ENCODE measurements at places on chromosomes 3 and 15.

GRCh38 chr3:22684739-22685138, 518.4 kb upstream of the UBE2E2 start:
- no peaks in the 10 kb centered on the region for H3K4me1 ChIP-seq
- H3K36me3 ChIP-seq: no peaks in the 10 kb centered on the region
- no peak overlapping the region for H3K4me3 ChIP-seq

DNA sequence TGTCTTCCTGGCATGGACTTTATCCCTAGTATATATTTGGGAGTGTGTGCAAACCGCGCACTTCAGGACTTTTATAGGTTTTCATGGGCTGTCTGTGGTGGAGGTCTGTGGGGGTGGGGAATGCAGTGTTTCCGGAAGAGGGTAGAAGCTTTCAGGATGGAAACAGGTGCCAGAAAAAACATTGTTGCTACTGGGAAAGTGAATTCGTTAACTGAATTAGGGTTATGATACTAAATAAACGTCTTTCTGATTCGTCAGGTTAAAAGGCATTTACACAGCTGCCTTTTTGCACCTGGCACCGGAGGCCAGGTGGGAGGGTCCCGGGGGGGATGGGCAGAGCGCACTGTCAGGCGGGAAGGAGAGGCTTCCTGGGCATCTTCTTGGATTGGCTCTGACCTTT, 62.1 kb downstream of the SLCO3A1 start:
- H3K4me1 ChIP-seq: no peaks in the 10 kb centered on the region
- H3K4me3 ChIP-seq: no peak overlapping the region
- H3K27me3 ChIP-seq: no peaks in the 10 kb centered on the region
- no peak for DNase-seq
- no peak overlapping the region for H3K27ac ChIP-seq

GRCh38 chr3:188220097-188220788, 66.3 kb downstream of the LPP start:
- H3K36me3 ChIP-seq: no peaks in the 10 kb centered on the region
- H3K27me3 ChIP-seq: no peaks in the 10 kb centered on the region
- DNase-seq: no peak
- no peaks in the 10 kb centered on the region for H3K4me1 ChIP-seq
- no peak overlapping the region for H3K27ac ChIP-seq

DNA sequence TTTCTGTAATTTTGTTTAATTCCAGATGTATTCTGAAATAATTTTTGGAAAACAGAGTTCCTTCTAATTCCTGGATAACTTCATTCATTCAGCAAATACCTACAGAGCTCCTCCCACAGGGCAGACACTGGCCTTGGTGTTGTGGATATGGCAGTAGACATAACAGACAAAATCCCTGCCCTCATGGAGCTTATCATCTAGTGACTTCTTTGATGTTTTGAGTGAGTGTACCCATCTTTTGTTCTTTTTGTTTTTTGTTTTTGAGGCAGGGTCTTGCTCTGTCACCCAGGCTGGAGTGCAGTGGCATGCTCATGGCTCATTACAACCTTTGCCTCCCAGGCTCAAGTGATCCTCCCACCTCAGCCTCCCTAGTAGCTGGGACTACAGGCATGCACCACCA, 21.1 kb downstream of the DET1 start:
- H3K27ac ChIP-seq: no peak overlapping the region
- no peaks in the 10 kb centered on the region for H3K4me1 ChIP-seq
- no peaks in the 10 kb centered on the region for H3K27me3 ChIP-seq

GRCh38 chr3:72070005-72070404, 285.1 kb upstream of the PROK2 start:
- H3K4me3 ChIP-seq: no peak overlapping the region
- no peak overlapping the region for H3K27ac ChIP-seq
- no peaks in the 10 kb centered on the region for H3K36me3 ChIP-seq
- H3K27me3 ChIP-seq: no peaks in the 10 kb centered on the region
- no peaks in the 10 kb centered on the region for H3K4me1 ChIP-seq

DNA sequence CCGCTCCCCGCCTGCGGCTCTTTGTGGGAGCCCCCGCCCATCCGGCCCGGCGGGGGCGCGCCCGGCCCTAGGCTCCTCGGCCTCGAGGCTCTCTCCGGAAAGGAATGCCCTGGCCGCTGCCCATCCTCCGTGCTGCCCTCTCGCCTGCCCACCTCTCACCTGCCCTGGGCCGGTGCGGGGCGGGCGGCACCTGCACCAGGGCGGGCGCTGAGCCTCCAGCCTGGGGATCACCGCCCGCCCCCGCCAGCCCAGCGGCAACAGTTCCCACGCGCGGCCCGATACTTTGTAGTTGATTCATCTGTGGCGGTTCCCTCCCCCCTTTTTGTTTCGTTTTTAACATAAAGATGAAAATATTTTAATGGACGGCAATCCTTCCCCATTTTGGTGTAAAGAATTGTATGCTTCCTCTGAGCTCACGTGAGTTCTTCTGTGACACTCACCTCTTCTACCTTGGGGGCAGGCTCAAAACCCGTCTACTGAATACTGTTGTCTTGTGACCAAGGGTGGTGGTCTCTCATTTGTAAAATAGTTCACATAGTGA, 1.9 kb downstream of the KLF13 start:
- no peaks in the 10 kb centered on the region for H3K36me3 ChIP-seq
- no peak for DNase-seq
- no peaks in the 10 kb centered on the region for H3K27me3 ChIP-seq
- H3K4me1 ChIP-seq: peaks cover 43% of the 10 kb centered on the region
- H3K27ac ChIP-seq: peak overlapping the region; percentile 91
- peak overlapping the region; percentile 72 for H3K4me3 ChIP-seq

DNA sequence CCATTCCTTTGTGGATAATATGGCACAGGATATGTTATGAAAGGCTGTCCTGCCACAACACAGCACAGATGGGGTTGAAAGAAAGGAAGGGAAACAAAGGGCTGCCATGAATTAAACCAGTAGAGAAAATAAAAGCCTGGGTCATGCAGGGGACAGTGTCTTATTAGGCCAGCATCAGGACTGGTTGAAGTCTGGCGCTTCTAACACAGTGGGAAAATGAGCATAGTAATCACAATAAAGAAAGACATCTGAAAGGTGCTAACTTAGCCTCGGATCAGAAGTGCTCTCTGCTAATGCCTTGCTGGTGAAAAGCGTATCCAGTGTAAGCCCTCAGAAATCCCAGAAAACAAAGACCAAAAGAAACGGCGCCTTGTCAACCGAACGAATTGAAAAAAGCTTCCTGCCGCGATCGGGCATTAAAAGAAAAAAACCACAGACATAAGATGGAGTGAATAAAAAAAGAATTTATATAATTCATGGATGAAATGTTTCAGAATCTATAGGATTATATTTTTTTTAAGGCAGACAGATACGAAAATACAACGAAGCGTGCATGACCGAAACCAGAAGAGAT, 566 bp upstream of the MKRN3 start:
- H3K36me3 ChIP-seq: no peaks in the 10 kb centered on the region
- no peak overlapping the region for H3K4me3 ChIP-seq
- no peaks in the 10 kb centered on the region for H3K27me3 ChIP-seq
- DNase-seq: no peak

GRCh38 chr3:181741417-181741816, 29.7 kb downstream of the SOX2 start:
- peaks cover 2% of the 10 kb centered on the region for H3K4me1 ChIP-seq
- H3K36me3 ChIP-seq: no peaks in the 10 kb centered on the region
- no peak for DNase-seq
- no peak overlapping the region for H3K4me3 ChIP-seq
- no peaks in the 10 kb centered on the region for H3K27me3 ChIP-seq

DNA sequence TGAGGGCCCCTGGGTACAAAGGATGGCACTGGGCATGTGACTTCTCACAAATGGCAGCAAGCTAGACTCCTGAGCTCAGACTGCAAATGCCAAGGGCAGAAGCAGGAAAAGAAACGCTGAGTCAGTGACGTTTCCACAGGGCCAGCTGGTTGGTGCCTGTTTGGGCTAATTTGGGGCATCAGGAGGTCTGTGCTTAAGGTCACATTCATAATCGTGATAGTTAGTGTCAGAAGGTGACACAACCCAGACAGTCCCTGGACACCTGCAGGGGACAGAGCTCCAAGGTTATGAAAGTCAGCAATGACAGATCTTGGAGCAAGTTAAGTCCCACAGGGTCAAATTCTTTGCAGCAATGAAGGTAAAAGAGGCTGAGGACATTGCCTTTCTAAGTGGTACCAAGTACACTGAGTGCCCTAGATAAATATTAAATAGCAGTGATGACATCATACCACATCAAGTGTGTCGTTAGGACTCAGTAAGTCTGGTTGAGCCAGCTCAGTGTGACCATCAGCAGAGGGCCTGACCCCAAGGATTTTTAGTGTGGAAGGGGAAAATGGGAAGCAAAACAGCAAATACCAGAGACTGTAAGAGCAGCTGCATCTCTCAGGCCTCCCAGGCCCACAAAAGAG, 556.9 kb upstream of the CFAP20DC start:
- no peak for DNase-seq
- no peaks in the 10 kb centered on the region for H3K4me1 ChIP-seq
- H3K27me3 ChIP-seq: no peaks in the 10 kb centered on the region
- H3K36me3 ChIP-seq: no peaks in the 10 kb centered on the region
- H3K4me3 ChIP-seq: no peak overlapping the region

GRCh38 chr3:46892285-46893145, 15.0 kb downstream of the PTH1R start:
- no peaks in the 10 kb centered on the region for H3K36me3 ChIP-seq
- DNase-seq: no peak
- H3K27me3 ChIP-seq: no peaks in the 10 kb centered on the region
- peaks cover 3% of the 10 kb centered on the region for H3K4me1 ChIP-seq

GRCh38 chr15:37586011-37586583, 348.3 kb upstream of the TMCO5A start:
- no peaks in the 10 kb centered on the region for H3K4me1 ChIP-seq
- no peak overlapping the region for H3K27ac ChIP-seq
- no peak overlapping the region for H3K4me3 ChIP-seq
- no peaks in the 10 kb centered on the region for H3K36me3 ChIP-seq
- no peaks in the 10 kb centered on the region for H3K27me3 ChIP-seq
- no peak for DNase-seq

- no peaks in the 10 kb centered on the region for H3K27me3 ChIP-seq
- H3K4me3 ChIP-seq: no peak overlapping the region
- DNase-seq: no peak
- H3K27ac ChIP-seq: no peak overlapping the region
- no peaks in the 10 kb centered on the region for H3K4me1 ChIP-seq
These were observed 79.7 kb upstream of the RASGRF1 start for GRCh38 chr15:79170256-79170664.

DNA sequence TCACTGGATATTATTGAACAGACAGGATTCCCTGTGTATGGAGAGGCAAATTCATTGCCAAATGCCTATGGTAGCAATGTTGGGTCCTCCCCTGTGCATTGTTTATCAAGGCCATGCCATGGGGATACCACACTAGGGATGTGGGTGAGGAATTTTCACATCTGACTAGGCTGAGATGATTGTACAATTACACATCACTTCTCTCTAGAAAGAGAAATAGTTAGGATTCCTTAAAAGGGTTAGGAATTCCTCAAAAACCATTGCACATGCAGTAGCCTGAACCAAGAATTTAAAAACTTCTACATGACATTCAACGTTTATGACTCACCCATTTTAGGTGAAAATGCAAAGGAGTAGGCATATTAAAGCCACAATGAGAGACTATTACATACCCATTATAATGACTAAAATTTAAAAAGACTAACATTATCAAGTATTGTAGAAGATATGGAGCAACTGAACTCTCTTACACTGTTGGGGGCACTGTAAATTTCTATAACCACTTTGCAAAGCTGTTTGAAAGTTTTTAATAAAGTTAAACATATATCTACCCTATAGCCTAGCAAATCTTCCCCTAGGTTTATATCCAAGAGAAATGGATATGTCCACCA, 175.9 kb downstream of the THRB start:
- H3K4me1 ChIP-seq: peaks cover 5% of the 10 kb centered on the region
- H3K27me3 ChIP-seq: no peaks in the 10 kb centered on the region
- H3K27ac ChIP-seq: no peak overlapping the region

- DNase-seq: no peak
- H3K36me3 ChIP-seq: no peaks in the 10 kb centered on the region
- no peak overlapping the region for H3K4me3 ChIP-seq
- H3K27me3 ChIP-seq: no peaks in the 10 kb centered on the region
- no peak overlapping the region for H3K27ac ChIP-seq
These were observed 55.7 kb downstream of the RIOX2 start for GRCh38 chr3:97916576-97916975.

DNA sequence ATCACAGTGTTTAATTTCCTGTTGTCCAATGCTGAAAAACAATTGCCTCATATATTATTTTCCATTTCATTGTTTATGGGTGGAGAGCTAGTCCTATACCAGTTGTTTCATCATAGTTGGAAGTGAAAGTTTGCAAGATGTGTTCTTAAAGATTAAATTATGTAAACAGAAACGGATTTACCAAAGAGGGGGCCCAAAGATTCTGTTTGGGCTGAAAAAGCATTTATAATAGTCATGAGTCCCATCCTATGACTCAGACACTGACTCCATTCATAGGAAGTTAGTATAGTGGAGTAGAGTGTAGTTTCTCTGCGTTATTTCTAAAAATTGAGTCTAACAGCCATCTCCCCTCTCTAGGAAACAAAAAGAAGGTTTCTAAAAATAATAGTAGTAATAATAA, 24.3 kb downstream of the NFKBIZ start:
- no peak overlapping the region for H3K27ac ChIP-seq
- H3K36me3 ChIP-seq: no peaks in the 10 kb centered on the region

DNA sequence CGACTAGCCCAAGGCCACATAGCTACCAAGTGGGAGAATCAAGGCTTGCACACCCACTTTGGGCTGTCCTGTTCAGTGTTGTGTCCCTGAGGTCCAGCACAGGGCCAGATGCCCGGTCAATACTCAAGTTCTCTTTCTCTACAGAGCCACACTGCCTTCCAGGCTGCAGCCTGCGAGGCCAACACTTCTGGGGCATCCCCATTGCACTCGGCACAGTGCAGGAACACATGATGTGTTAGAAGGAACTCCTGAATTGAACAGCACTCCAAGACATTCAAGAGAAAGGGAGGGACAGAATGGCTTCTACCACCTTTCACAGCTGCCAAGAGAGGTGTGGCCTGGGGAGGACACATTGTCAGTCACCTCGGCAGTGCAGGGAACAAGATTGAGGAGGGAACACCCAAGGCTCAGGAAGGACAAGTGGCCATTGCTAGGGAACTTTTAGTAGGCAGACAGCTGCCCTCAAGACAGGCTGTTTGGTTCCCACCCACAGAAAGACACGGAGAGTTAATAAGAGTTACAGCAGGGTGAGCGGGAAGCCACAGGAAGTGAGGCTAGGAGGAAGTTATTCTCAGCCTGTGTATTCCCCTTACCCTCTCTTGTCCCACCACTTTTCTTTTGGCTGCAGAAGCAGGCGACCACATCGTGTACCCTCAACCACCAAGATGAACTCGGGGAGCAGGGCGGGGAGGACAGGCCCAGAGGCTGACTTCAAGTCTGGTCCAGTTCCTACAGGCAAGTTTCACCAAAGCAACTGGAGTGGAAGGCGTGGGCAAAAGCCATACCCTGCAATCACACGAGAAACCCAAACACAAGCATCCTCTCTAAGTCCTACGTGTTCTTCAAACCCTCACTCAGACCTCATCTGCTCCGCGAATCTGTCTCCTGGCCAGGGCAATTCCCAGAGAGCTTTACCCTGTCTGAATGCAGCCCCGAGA, 69.4 kb downstream of the SRGAP3 start:
- no peaks in the 10 kb centered on the region for H3K4me1 ChIP-seq
- no peak overlapping the region for H3K27ac ChIP-seq
- H3K36me3 ChIP-seq: no peaks in the 10 kb centered on the region
- DNase-seq: no peak
- no peaks in the 10 kb centered on the region for H3K27me3 ChIP-seq

All from liver (tissue), 10 donors.